ENCODE measurements at places on chromosomes 2 and 18.

DNA sequence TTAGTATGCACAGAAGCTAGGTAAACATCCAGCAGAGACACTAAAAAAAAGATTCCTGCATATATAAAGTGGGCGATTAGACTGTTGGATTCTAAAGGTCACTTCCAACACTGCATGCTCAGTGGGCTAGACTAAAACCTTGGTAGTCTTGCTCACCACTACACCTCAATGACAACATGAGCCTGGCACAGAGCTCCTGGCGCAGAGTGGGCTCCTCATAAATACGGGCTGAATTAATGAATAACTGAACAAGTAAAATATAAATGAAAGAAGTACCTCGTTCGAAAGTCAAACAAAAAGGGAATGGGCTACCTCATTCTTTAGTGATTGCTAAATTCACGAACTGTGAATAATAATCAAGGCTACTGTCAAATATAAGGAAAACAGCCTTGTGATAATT lies 185.3 kb downstream of the STK39 start:
- DNase-seq: no peak

- DNase-seq: no peak
Measured at GRCh38 chr2:36271266-36271665, 84.3 kb upstream of the CRIM1 start.

DNA sequence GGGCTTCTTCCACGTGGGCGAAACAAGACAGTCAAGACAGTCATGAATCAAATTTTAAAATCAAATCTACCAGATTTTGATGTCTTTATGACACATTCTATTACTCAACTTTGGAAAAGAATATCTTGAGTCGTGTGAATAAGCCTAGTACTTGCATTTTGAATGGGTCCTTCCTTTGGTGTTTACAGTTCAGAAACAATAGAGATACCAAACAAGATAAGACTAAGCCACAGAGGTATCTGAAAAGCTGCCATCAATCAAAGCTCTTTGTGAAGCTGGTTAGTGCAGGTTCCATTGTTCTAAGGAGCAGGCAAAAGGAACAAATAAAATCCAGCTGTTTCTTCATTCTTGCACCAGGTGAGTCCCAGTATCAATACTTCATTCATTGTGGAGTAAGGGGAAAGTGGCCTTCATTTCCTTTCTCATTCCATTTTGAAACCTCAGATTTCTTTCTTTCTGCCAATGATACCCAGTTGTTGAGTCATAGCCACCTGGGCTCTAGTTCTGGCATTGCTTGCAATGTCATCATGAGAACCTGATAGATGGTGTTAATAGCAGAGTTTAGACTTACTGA lies 151.7 kb upstream of the L3MBTL4 start:
- no peak for DNase-seq

DNA sequence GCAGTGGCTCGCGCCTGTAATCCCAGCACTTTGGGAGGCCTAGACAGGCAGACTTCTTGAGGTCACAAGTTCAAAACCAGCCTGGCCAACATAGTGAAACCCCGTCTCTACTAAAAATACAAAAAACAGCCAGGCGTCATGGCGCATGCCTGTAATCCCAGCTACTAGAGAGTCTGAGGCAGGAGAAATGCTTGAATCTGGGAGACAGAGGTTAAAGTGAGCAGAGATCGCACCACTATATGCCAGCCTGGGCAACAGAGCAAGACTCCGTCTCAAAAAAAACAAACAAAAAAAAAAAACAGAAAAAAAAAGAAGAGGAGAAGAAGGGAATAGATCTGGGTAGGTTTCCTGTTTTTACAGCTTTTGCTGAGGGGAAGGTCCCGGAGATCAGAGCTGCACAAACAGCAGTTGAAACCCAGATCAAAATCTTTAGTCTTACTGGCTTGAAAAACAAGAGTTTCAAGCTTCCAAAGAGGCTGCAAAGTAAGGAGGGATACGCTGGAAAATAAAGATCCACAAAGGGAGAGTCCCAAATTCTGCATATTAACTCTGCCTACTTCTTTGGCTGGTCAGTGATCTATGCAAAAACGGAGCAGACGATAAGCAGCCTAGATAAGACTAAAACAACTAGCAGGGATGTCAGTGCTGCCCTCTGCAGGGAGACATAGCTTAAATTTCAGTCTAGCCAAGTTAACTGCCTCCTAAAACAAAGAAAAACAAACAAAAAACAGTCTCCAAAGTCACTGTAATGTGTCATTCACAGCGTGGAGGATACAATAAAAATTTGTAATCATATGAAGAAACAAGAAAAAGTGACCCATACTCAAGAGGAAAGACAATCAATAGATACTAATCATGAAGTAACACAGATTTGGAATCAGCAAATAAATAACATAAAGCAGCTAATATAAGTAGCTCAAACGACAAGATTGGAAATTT lies 74.1 kb downstream of the TLK1 start:
- peak; percentile 77 for DNase-seq

GRCh38 chr18:77765468-77765867 lies 515.8 kb downstream of the GALR1 start:
- DNase-seq: peak; percentile 45

DNA sequence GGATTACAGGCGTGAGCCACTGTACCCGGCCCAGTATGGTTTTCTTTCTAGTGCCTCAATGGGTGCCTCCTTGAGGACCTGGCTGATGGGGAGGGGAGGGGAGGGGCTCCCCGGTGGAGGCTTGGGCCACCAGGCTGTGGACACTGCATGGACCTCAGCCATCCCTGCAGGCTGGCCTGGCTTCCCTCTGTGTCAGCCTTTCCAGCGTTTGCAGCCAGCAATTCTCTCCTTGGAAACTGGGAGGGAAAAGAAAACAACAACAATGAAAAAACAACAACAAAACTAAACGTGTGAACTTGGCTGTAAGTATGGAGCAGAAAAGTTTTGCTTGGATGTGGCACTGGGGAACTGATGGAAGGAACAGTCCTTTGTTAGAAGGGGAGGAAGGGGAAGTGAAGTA lies 159.3 kb downstream of the GLI2 start:
- no peak for DNase-seq

- DNase-seq: no peak
Measured at GRCh38 chr2:36357847-36358659, 2.5 kb downstream of the CRIM1 start.

- no peak for DNase-seq
Measured at GRCh38 chr2:236254001-236254400, 10.2 kb downstream of the ASB18 start.

GRCh38 chr2:118371515-118371914 lies 283.2 kb downstream of the INSIG2 start:
- no peak for DNase-seq

DNA sequence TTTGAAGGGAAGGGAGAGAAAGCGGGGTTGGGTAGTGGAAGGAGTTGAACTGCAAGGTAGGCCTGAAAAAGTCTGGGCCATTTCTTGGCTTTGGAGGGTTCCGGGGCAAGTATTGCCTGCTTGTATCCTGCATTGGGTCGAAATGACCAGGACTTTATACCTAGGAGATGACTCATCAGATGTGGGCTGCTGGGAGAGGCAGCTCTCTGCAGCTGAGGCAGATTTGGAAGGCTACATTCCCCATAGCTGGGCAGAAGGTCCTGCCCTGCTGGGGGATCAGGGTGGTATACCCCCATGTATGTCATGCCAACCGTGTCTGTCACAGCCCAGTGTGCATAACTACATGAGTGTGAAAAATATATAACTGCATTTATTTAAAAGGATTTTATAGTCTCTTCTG lies 171.8 kb upstream of the SPRED2 start:
- DNase-seq: no peak

DNA sequence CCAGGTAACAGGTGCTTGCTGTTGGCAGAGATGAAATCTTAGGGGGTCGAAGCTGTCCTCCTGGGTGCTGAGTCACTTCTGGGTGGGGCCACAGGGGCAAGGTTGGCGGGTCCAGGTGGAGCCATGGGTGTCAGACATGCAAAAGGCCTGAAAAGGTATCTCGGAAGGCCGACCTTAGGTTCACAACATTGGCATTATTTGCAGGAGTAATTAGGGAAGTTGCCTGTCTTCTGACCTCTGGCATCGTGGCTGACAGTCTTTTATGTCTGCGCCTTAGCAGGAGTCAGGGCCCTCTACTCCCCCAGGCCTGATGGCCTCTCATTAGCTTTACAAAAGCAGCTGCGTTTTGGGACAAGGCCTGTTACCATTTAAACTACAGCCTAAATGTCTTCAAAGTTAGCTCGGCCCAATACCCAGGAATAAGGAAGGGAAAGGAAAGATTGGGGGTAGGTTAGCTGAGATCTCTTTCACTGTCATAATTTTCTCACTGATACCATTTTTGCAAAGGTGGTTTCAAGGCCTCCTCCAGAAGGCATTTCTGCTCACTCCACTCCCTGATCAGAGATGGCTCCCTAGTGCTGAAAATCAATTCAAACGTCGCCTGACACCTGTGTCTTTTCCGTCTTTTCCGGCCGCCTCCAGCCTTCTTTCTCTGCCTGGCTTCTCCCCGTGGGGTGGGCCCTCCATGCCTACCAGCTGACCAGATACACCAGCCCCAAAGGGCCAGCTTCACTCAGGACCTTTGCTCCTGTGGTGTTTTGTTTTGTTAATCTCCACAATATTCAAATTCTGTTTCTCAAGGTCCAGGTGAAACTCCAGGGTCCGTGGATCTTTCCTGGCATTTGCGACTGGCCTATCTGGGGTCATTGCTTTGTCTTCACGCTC lies 90.8 kb downstream of the RHOB start:
- no peak for DNase-seq

GRCh38 chr2:238021327-238021726 lies 39.5 kb upstream of the SCLY start:
- no peak for DNase-seq

DNA sequence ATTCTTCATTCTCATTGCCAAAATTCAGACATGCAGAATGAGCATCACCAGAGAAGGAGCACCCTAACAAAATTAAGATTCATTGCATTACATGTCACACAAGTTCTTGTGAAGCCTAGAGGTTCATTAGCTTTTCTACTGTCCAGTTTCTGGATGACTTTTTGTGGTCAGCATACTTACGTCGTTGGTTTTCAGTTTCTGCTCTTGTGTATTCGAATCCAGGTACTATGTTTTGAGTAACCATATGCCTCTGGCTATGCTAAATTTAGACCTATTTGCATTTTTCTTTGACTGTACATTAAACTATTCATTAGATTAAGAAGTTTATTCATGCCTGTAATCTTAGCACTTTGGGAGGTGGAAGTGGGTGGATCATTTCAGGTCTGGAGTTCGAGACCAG lies 251.3 kb downstream of the PARD3B start:
- DNase-seq: no peak

DNA sequence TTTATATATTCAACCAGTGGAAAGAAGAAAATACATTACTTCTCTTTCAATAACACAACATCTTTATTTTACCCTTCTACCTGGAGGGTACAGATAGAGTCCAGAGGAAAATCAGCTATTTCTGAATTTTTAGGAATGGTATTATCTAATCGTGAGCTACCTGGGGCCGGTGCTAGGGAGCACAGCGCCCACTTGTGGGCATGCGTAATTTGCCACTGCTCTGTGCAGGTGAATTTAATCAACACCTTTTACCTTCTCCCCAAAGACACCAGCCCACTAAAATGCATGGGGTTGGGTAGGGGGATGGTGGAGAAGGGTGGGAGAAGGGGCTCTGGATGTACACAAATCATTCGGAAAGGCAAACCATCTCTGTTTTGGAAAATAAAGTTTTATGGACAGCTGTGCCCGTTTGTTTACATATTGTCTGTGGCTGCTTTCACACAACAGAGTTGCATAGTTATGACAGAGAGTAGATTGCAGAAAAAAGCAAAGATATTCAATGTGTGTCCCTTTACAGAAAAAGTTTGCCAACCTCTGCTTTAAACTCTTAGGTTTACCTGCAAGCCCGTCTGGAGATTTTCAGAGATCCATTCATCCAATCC lies 51.5 kb upstream of the DCC start:
- DNase-seq: peak; percentile 11

- DNase-seq: no peak
Measured at GRCh38 chr2:240473211-240473610, 37.7 kb downstream of the GPC1 start.

DNA sequence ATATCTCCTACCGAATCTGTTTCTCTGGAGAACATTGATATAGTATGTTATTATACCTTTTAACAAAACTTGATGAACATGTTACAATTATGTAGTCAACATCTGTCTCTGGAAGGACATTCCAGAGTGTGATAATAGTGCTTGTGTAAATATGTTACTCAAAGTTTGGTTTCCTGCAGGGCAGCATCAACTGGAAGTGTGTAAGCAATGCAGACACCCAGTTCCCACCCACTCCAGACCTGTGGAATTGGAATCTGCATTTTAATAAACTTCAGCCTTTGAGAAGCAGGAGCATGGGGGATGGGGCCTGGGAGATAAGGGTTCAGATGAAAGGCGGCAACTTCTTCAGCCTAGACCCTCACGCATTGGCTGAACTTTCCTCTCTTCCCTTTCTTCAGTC lies 398.9 kb downstream of the RND3 start:
- no peak for DNase-seq

- DNase-seq: no peak
Measured at GRCh38 chr2:117936871-117937428, 76.9 kb downstream of the CCDC93 start.

DNA sequence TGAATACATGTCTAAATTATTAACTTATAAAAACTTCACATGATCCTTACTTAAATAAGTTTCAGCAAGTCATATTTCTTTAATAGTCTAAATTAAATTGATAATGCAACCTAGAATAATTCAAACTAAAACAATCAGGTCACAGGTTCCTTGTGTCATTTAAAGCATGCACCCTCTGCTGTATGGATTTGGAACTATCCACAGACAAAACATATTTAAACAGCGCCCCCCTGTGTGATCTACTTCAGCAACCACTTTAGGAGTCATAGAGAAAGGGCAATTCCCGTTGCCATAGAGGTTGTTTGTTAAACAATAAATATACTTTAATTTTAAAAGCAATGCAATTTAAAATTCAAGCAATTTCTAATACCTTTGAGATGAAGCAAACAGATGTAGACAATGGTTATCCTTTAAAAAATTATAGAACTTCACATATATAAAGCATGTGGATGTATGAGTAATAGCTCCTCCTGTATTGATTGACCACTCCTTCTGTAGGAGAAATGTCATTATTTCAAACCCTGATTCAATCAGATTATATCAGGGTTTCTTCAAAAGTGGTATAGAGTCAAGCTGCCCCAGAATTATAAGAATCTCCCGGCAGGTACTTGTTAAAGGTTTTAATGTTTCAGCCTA lies 21.2 kb downstream of the GRB14 start:
- no peak for DNase-seq

GRCh38 chr18:3332376-3332775 lies 70.4 kb downstream of the MYL12B start:
- DNase-seq: no peak

GRCh38 chr2:46314065-46314835 lies 17.0 kb downstream of the EPAS1 start:
- no peak for DNase-seq
